A549 treated with RU486 at 1 μM for 4 hours (cell line): ENCODE measurements at places on chromosomes 13 and 19. TPM values are rescaled to one million over a fixed set of nuclear protein-coding genes. Genes with fewer than 3 reads are reported as not detected.

CGB2 gene
- total RNA-seq = 0.54 to 0.67 TPM in 2 of 5 replicates, not detected in the others

KCNN4 gene
- 42.9 to 63.2 TPM (median 58.7 TPM) in 5 replicates for total RNA-seq

RETN gene
- total RNA-seq = not detected in 5 replicates

ZNF541 gene
- total RNA-seq = not detected in 5 replicates

PRSS57 gene
- 0.16 to 0.19 TPM in 2 of 5 replicates, not detected in the others for total RNA-seq

DAND5 gene
- not detected in 5 replicates for total RNA-seq

SPTBN4 gene
- 0.59 to 1.3 TPM (median 0.90 TPM) in 5 replicates for total RNA-seq

STX10 gene
- 40.9 to 63.2 TPM (median 59.4 TPM) in 5 replicates for total RNA-seq

TEX26 gene
- total RNA-seq = not detected in 5 replicates

ZNF730 gene
- total RNA-seq = not detected in 5 replicates

ALG5 gene
- total RNA-seq = 31.5 to 43.8 TPM (median 36.7 TPM) in 5 replicates

SPC24 gene
- 11.8 to 14.5 TPM (median 14.2 TPM) in 5 replicates for total RNA-seq

POU4F1 gene
- total RNA-seq = 0.66 to 1.0 TPM (median 0.79 TPM) in 5 replicates

ZNF528 gene
- 0.10 TPM in 1 of 5 replicates, not detected in the others for total RNA-seq

CDC37 gene
- total RNA-seq = 163 to 208 TPM (median 188 TPM) in 5 replicates

CDX2 gene
- 0.64 to 1.4 TPM (median 0.78 TPM) in 5 replicates for total RNA-seq

PDS5B gene
- total RNA-seq = 8.0 to 14.2 TPM (median 10.6 TPM) in 5 replicates

FPR3 gene
- not detected in 5 replicates for total RNA-seq

UNC13A gene
- 1.00 to 2.2 TPM (median 1.5 TPM) in 5 replicates for total RNA-seq

FLT3LG gene
- total RNA-seq = 0.90 to 2.2 TPM (median 1.2 TPM) in 5 replicates

SWSAP1 gene
- total RNA-seq = 1.7 to 3.4 TPM (median 2.2 TPM) in 5 replicates

NAT14 gene
- total RNA-seq = 35.9 to 69.5 TPM (median 57.9 TPM) in 5 replicates

DCLK1 gene
- 0.59 to 1.1 TPM (median 1.0 TPM) in 5 replicates for total RNA-seq

ERICH6B gene
- not detected in 5 replicates for total RNA-seq

DGKH gene
- 4.3 to 5.3 TPM (median 4.7 TPM) in 5 replicates for total RNA-seq

ZNF749 gene
- 13.7 to 16.8 TPM (median 15.4 TPM) in 5 replicates for total RNA-seq

TMEM190 gene
- 0.85 to 2.5 TPM (median 1.5 TPM) in 5 replicates for total RNA-seq

FCER2 gene
- total RNA-seq = not detected in 5 replicates

ZNF440 gene
- total RNA-seq = 0.03 to 0.09 TPM (median 0.06 TPM) in 3 of 5 replicates, not detected in the others

CRX gene
- not detected in 5 replicates for total RNA-seq

RRAS gene
- total RNA-seq = 81.1 to 134 TPM (median 118 TPM) in 5 replicates

RGS9BP gene
- 0.37 to 0.54 TPM (median 0.47 TPM) in 5 replicates for total RNA-seq

RGCC gene
- 0.82 to 1.6 TPM (median 1.4 TPM) in 5 replicates for total RNA-seq

KLK12 gene
- not detected in 5 replicates for total RNA-seq

TGFB1 gene
- 137 to 164 TPM (median 148 TPM) in 5 replicates for total RNA-seq

CFAP97D2 gene
- not detected in 5 replicates for total RNA-seq

RCBTB2 gene
- total RNA-seq = 1.1 to 1.4 TPM (median 1.2 TPM) in 5 replicates

CYP4F11 gene
- total RNA-seq = 5.7 to 8.0 TPM (median 6.7 TPM) in 5 replicates

FCHO1 gene
- total RNA-seq = 16.6 to 20.5 TPM (median 19.1 TPM) in 5 replicates

ZSCAN4 gene
- total RNA-seq = not detected in 5 replicates

MEF2B gene
- 0.24 to 1.1 TPM (median 0.27 TPM) in 5 replicates for total RNA-seq

DHRS12 gene
- 2.8 to 5.2 TPM (median 4.6 TPM) in 5 replicates for total RNA-seq

ZNF296 gene
- 6.5 to 11.0 TPM (median 10.4 TPM) in 5 replicates for total RNA-seq

SLC17A7 gene
- total RNA-seq = 0.39 to 0.73 TPM (median 0.67 TPM) in 5 replicates

SIAH3 gene
- total RNA-seq = not detected in 5 replicates

ZNF160 gene
- 5.7 to 9.0 TPM (median 7.9 TPM) in 5 replicates for total RNA-seq

RPL28 gene
- total RNA-seq = 2,587 to 3,378 TPM (median 2,939 TPM) in 5 replicates

SBK3 gene
- total RNA-seq = 1.4 to 2.0 TPM (median 1.7 TPM) in 5 replicates

LRG1 gene
- total RNA-seq = 0.02 to 0.14 TPM (median 0.12 TPM) in 4 of 5 replicates, not detected in the other
